Activated naive CD8-positive, alpha-beta T cell treated with anti-CD3 and anti-CD28 coated beads, Interleukin-2, amount 50 U/mL, for 16 hours (primary cell): ENCODE measurements at places on chromosomes 6 and 20.

DNA sequence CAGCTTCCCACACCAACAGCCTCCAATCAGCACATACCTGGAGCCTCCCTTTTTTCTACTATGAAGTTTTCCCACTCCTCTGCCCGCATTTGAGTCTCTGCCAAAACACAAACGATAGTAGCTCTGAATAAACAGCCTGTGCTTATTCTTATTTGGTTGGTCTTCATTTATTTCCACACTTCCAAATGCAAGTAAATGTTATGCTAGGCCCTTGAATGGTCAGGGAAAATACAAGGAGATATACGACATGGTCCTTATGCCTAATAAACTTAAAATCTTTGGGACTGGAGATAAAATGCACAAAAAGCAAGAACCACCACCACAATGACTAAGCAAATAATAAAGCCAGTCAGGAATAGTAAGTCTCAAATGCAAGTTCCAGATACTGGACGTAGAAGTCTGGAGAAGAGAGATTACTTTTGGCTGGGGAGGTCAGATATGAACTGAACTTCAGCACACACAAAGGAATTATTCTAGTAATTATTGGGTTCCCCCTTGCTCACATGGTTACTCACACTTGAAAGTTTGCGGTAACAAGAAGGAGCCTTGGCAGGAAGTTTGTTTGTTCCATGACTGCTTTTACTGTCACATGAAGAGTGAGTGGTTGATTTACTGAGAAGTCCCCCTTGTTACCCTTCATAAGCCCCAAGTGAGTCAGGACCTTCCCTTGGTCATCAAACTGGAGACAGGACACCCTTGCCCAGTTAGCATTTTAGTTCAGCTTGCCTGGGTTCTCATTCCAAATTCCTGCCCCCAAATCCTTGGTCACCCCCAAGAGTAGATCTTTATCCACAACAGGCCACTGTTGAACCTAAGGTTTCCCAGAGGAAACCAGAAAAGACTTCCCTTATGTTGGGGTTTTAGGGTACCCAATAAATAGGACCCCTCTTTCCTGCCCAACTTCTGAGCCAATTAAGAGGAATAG, 511.2 kb upstream of the JARID2 start:
- no peak for DNase-seq

DNA sequence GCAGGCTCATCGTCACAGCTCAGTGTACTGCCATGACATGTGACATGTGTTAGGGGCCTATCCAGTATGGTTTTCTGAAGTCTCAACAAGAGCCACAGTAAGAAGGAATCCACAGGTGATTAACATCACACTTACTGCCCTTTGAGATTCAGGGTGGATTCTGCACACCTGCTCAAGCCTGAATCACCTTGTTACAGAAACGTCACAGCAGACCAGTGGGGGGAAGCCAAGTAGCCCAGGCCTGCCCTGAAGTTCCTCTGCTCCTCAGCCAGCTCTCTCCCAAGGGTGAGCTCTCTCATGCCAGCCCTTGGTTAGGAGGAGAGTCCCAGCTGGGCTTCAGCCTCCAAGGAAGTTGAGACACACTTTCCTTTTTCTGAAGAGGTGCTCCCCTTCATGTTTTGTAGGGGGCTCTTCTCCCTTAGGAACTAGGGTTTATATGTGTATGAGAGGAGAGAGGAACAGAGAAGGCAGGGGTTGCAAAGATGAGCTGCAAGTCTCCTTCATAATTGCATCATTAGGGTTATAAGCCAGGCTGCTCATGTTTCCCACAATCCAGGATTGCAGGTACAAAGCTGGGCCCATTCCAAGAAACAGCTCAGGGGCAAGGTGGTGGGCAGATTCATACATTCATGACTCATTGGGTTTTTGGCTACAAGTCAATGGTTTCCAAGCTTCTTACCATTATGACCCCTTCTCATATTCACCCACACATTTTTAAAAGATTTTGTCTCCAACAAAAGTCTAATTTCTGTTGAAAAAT, 11.6 kb downstream of the GSS start:
- no peak for DNase-seq

DNA sequence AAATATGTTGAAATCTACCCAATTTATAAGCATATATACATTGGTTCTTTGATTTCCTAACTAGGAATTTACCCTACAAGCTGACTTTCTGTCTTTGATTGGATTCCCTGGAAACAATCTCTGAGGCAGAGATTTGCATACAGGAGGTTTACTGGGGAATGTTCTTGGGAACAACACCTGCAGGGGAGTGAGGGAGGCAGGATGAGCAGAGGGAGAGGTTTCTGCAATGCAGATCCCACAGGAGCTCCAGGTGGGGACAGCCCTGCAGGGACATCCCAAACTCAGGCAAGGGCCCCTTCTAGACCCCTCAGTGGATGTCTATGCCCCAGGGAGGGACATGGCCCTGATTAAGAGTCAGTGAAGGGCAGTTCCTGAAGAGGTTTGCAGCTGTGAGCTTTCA, 95.2 kb upstream of the CCDC167 start:
- no peak for DNase-seq

GRCh38 chr6:28996844-28997510, 8.1 kb downstream of the ZNF311 start:
- no peak for DNase-seq
